ENCODE measurements at places on chromosomes 5 and 9.

GRCh38 chr9:114691046-114691955 lies 9.3 kb upstream of the TEX48 start:
- no peak for DNase-seq

DNA sequence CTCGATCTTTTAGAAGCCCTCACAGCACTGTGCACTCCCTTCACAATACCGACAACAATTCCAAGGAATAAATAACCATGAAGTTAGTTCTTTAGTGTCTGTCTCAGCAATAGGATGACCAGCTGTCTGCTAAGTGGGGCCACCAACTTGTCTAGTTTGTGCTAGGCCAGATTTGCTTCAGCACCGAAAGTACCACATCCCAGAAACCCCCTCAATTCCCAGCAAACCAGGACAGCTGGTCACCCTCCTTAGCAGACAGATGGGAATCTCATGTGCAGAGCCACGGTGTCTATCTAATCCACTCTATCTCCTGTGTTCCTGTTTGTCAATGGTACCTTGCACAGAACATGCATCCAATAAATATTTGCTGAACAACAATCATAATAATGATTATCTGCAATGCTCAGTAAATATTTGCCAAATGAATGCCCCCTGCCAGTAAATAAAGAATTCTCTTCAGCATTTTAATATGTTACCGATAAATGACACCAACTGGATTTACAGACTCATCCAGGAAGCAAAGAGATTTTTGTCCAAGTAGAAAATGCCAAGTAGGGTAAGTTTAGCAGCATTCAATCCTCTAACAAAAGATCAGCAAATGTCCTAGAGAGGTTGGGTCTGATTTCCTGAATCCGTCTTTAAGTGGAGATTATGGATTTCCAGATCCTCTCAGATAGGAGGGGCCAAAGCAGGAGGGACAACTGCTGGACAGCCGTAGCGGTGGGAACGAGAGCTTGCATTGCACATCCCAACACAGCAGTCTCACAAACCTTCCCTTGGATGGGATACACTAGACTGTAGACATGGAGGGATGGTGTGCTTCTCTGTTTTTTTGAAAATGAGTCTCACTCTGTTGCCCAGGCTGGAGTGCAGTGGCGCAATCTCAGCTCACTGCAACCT lies 51.9 kb upstream of the ANKRD33B start:
- DNase-seq: no peak

- no peak for DNase-seq
Observed at GRCh38 chr5:143261748-143262392, 141.6 kb downstream of the NR3C1 start.

- no peak for DNase-seq
Observed at GRCh38 chr5:66642538-66642937, 46.3 kb downstream of the MAST4 start.

DNA sequence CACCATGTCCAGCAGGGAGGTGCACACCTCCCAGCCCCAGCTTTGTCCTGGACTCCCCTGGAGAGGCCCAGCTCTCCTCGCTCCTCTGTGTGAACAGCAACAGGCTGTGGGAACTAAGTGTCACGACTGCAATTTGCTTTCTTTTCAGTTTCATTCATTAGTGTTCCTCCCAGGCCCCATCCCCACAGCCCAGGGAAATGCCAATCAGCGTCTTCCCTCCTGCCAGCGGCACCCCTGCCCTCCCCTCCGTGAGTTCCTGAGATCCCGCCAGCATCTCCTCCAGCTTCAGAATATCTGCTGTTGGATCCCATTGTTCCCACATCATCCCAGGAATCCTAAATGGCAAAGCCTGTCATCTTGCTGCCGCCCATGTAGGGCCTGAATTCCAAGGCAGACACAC lies 13.1 kb upstream of the RPL26L1 start:
- no peak for DNase-seq

DNA sequence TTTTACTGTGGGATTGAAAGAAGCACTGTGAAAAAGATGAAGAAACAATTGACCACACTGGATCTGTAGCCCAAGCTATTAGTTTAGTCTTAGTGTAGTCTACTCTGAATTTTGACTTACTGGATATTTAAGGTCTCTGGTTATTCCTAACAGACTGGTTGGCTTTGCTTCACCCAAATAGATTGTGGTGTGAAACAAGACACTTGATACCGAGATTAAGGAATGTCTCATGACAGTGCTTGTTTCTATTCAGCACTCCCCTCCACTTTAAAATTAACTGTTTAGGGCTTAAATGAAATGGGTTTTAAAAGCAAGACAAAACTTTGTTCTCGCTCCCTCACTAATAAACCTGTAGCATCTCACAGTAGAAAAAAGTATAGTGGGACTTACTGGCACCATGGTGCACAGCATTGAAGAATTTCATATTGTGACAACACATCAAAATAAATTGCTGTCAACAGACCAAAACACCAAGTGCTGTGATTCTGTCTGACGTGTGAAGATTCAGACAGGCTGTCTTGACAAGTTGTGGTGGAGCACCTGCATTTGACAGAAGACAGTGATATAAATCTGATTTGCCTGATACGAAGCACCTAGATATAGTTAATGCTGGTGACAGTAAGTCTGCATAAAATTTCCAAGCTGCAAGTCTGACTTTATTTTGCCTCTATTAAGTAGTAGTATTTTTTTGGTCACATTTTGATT lies 73.1 kb downstream of the PBX3 start:
- DNase-seq: peak; percentile 10

GRCh38 chr5:136028782-136029742 lies at the start of gene TGFBI:
Gene TGFBI, plus strand, starts transcription at chr5:136028988. Its CDS starts 68 bp downstream, at chr5:136029056.
- DNase-seq: peak; percentile 29

DNA sequence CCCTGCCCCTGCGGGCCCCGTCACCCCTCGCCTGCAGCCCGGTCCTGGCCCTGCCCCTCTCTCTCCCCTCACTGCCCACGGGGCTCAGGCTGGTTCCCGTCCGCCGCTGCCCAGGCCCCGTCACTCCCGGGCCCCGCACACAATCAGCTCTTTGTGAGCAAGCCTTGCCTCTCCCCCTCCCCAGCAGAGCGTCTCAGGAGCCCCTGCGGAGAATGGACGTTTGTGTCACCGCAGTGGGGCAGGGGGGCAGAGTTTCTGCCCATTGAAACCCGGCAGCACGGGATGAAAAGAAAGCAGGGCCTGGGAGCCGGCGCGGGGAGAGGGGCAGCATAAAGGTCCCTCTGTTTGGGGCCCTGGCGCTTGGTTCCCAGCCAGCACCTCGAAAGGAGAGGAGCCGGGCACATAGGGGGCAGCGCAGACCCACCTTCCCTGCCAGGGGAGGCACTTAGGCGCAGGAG lies 13.5 kb upstream of the NUP214 start:
- no peak for DNase-seq

DNA sequence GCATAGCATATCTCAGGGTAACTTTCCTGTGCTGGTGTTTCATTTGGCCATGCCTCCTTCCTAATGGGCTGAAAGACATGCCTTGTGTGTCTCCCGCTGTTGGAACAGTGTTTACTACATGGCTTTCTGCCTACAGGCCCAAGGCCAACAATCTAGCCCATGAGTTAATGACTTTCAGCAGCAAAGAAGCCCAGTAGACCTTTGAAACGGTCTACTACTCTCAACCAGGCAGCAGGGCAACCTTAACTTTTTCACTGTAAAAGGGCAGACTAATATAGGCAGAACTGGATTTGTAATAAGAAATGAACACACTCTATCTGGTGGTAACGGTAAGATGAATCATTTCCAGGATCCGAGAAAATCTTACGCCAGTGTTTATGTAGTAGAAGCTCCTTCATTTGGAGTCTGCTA lies 21.0 kb downstream of the C5orf15 start:
- DNase-seq: no peak

DNA sequence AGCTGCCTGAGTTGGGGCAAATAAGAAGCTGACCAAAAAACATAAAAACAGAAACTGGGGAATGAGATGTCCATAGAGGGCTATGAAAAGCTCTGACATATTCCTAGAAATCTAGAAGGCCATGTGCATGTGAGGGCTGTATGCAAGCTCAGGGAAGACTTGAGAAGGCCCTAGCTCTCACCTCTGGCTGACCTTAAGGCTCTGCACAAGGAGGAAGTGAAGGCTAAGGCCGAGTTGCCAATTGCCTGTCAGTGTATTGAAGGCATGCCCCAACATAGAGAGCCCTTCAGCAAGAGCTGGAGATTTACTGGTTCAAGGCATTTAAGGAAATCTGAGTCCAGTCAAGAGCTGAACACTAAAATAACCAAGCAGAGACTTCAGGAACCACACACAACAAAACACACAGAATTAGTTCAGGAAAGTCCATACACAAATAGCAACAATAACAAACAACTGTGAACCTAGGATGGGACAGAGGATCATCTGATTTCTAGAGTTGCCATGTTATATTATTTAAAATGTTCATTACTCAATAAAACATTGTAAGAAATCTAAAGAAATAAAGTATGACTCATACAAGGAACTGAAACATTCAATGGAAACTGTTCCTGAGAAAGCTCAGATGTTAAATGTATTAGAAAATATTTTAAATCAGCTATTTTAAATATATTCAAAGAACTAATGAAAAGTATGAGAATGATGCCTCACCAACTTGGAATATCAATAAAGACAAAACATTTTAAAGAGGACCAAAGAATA lies 161.8 kb downstream of the AUH start:
- DNase-seq: no peak

- no peak for DNase-seq
Observed at GRCh38 chr9:12958279-12958678, 183.5 kb downstream of the LURAP1L start.

- no peak for DNase-seq
Observed at GRCh38 chr5:28374492-28374967, 1336.1 kb upstream of the CDH9 start.

GRCh38 chr5:113061846-113062780 lies 85.5 kb downstream of the DCP2 start:
- DNase-seq: no peak

DNA sequence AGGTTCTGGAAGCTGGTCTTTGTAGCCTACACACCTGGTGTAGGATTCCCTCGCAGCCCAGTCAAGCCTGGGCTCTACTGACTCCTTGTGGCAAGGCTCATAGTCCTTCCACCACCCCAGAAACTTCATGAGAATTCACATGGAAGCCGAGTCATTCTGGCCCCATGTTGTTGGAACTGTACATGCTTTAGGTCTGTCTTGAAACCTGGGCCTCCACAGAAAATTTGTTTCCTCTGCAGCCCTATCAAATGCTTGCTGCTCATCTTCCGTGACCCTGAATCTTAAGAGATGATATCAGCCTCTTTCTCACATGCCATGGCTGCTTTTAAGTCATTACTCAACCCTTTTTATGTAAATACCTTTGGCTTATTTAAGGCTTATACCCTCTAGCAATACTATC lies 113.4 kb upstream of the GRHPR start:
- DNase-seq: peak; percentile 35

DNA sequence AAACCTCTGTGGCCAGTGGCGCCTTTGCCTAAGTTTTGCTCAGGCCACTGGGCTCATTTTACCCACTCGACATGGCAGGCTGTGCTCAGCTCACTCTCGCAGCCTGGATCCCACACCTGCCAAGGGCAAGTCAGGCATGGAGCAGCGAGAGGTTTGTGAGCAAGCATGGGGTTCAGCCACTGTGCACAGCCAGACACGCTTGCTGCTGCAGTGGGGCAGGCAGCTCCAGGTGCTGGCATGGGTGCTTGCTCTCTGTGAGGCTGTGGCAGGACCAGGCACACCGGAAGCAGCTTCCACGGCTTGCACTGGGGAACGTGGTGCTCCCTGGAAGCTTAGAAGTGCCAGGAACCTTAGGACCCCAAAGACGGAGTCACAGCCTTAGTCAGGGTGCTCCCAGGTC lies 470.1 kb downstream of the CDH9 start:
- DNase-seq: no peak

All from hematopoietic multipotent progenitor cell treated with erythropoietin and hydrocortisone succinate and interleukin-3 and kit ligand, for 8 days (in vitro differentiated cells).